Fibroblast of lung (primary cell): ENCODE measurements at places on chromosomes 3 and 15. TPM values are rescaled to one million over a fixed set of nuclear protein-coding genes. Genes with fewer than 3 reads are reported as not detected.

The KIF7 gene
- polyA plus RNA-seq, result 2.9 and 3.6 TPM in 2 replicates

The GHSR gene
- polyA plus RNA-seq, result not detected in 2 replicates

The IGDCC3 gene
- 0.15 TPM in 1 of 2 replicates, not detected in the other for polyA plus RNA-seq

The CLRN1 gene
- polyA plus RNA-seq, result not detected in 2 replicates

The GREM1 gene
- 489 and 1,863 TPM in 2 replicates for polyA plus RNA-seq

The SLC28A2 gene
- polyA plus RNA-seq, result not detected in 2 replicates
